ENCODE measurements at places on chromosomes 2 and 18.

DNA sequence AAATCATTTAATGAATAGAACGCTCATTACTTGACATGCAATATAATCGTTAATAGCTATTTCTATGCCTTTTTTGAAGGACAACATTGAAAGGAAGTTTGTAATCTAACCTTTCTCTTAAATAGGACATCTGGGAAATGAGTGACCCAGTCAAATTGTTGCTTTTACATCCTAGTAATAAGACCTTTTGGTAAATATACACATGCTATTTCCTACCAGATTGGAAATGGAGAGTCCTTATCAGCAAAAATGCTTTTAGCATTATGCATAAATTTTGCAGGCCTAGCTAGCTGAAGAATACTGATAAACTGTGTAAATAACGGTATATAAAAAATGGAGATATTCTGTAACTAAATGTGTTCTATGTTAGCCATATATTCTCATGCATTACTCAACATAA lies 567.3 kb upstream of the DSEL start:
- no peak for DNase-seq

DNA sequence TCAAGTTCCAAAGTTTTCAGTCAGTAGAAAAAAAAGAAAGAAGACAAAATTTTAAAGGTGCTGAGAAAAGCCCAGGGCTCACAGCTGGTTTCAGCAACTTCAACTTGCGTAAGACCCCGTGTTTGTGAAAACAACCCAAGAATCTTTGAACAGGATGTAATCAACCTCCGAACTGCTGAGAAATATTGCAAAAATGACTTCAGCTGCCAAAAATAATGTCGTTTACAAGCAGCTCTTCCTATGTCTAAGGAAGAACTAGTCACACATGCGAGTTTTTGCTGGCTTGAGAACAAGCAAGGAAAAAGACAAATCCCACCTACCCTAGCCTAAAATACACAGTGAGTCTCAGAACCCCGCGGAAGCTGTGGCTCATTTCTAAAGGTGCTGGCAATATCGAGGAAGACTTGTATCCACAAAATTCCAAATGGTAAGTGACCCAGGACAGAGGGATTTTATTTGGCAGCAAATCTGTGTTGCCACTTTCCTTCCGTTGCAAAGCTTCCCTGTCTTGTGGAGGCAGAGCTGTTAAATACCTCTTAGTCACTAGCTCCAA lies 59.8 kb upstream of the SLC8A1 start:
- DNase-seq, result peak; percentile 88

DNA sequence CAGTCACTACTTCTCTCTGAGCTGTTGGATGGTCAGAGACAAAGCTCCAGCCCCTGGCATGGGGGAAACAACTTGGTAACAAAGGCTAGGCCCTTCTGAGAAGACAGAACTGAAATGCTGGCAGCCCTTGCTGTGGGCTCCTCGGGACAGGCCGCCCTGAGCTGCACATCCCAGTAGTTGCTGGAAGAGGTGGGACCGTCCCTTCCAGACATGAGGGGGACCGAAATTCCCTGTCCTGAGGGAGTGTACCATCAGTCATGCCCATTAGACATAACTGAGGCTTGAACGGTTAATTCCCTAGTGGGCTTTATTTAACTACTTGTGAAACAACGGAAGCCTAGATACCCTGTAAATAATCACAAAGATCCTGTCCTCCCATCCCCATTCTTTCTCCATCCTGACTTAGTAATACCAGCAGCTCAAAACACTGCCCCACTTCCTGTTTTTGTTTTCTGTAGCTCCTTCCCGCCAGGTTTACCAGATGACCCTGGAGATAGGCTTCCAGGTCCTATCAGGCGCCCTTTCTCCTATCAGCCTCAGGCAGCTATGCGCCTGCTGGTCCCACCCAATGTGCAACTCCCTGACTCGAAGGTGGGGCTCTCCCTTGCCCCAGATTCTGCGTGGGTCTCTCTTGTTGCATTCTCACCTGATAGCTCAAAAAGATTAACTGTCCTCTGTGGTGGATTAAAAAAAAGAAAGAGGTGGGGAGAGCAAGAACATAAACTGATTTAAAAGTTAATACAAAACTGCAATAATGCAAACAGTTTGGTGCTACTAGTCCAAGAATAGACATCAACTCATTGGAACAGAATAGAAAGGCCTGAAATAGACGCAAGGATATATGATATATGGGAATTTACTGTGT lies 37.0 kb upstream of the NT5DC4 start:
- DNase-seq, result no peak

- DNase-seq, result peak; percentile 7
Observed at GRCh38 chr2:11564816-11565567, 31.1 kb downstream of the GREB1 start.

DNA sequence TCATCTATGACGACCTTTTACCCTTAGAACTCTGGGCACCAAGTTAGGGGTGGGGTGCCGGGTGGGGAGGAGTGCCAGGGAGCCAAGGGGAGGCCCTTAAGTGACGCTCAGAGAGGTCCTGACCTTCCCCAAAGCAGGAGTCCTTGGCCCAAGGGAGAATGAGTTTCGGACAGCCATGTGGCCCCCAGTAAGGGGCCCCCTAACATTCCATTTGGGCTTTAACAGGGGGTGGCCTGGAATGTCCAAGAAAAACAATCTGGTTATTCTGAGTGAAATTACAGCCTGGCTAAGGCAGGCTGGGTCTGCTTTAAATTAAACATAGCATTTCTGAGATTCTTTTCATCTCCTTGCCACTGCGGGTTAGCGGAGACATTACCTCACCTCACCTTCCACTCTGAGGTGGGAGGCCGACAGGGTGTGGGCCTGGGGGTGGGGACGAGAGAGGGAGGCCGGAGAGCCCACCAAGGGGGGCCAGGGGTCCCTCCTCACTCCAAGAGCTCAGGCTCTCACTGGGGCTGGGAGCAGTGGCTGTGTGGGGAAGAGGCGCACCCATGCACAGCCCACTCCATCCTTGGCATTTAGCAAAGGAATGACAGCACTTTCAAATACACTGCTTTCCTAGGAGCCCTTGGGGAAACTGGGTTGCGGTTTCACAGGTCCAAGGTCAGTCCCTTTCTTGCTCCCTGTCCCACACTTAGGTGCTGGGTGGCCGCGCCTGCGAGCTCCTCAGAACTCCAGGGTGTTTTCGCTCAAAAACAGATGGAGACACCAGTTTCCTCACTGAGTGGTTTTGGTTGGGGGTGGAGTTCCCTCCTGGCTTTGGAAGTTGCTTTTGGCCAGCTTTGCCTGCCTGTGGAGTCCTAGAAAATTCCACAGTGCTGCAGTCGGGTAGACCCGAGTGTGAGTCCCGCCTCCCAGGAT lies 107.4 kb downstream of the POLR1A start:
- peak; percentile 25 for DNase-seq

DNA sequence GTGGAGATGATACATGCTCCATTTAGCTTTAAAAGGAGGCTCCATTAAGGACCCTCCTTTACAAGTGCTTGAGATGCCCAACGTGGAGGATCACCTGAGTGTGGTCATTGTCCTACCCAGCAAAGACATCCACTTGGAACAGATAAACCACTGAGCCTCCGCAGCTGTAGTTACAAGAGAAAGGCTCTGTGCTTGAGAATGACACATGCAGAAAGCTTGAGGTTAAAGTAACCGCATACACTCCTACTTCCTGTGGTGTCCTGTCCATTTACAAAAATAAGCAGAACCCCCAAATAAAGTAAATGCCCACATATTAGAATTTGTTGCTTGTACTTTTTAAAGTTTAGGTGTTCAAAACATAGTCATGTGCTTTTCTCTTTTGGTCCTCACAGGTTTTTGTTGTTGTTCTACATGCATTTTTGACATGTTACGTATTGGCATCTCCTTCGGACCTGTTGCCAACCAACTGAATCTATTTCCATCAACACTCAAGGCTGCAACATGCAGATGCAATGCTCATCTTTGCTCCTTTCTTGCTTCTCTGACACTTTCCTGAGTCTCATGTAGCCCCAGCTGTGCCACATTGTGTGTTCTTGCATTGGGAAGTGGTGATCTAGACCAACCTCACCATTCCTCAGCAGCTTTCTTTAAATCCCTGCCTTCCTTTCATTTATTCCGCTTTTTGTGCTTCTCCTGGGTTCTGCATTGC lies 56.0 kb downstream of the SERPINB7 start:
- DNase-seq, result peak; percentile 25

DNA sequence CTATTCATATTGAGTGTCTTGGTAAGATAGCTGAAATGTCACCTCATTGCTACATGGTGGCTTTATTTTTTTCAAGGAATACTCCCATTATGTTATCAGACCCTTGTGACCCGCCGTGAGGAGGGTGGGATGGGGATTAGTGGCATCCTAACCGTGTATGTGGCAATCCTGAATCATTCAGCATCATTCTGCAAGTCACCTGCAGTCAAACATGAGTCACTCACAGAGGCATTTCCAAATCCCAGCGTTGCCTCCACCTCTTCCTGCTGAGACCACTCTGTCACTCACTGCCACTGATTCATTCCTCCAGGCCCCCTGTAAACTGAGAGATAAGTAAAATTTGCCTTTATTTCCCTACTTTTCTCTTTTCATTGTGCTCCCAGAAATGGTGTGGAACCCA lies 307.4 kb upstream of the KLHL29 start:
- no peak for DNase-seq

DNA sequence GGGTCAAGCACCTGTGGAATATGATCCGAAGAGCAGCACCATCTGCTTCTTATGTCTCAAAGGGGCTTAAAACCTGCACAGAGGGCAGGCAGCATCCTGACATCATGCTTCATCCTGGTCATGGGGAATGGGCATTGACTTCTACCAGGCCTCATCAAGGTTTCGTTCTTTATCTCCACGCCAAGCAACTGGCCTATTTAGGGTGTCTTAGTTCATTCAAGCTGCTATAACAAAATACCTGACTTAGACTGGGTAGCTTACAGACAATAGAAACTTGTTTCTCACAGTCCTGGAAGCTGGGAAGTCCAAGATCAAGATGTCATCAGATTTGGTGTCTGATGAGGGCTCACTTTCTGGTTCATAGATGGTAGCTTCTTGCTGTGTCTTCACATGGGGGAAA lies 69.4 kb downstream of the MYO3B start:
- DNase-seq, result no peak

- DNase-seq, result no peak
Observed at GRCh38 chr18:21112543-21113105, 1.0 kb upstream of the ROCK1 start.

- DNase-seq, result no peak
Observed at GRCh38 chr18:47075098-47075883, 39.9 kb upstream of the ELOA2 start.

DNA sequence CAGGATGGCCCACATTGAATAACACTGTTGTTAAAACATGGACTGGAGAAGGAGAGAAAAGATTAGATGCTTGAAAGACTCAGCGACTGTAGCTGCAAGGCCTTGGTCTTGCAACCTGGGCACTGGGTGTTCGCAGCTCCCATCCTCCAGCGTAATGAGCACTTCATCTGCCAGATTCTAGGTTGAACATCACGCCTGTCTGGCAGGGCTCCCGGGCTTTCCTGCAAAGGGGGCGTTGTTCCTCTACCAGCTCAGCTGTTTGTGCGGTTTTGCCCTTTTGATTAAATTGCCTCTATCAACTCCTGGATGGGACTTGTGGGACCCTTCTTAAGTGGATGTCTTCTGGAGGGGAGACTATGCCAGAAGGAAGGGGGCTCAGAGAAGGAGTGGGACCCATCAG lies 215.4 kb downstream of the KLHL29 start:
- no peak for DNase-seq

DNA sequence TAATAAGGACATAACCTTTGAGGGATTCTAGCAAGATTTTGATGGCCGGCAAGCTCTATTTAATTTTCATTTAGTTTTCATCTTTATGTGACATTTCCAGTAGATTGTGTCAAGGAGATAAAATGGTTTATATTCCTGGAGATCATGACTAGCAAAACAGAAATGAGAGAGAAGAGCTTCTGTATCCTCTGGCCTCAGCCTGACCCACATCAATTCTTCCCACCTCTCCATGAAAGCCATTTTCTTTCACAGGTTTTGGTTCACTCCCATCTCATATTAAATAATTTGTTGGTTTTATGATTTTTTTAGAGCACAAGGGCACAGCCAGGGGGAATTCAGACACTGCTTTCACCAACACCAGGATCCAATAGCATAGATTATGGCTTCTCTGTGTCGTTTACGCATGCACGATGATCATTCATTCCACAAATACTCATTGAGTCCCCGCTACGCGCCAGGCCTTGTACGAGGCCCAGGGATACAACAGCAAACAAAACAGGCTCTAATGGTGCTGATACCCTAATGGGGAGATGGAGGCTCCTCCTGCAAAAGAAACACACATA lies 85.9 kb downstream of the SH3BP4 start:
- DNase-seq, result no peak

GRCh38 chr2:42999391-42999841 lies 207.0 kb upstream of the HAAO start:
- DNase-seq, result no peak

- DNase-seq, result no peak
Observed at GRCh38 chr2:230324503-230324902, 2.5 kb upstream of the SP140L start.

DNA sequence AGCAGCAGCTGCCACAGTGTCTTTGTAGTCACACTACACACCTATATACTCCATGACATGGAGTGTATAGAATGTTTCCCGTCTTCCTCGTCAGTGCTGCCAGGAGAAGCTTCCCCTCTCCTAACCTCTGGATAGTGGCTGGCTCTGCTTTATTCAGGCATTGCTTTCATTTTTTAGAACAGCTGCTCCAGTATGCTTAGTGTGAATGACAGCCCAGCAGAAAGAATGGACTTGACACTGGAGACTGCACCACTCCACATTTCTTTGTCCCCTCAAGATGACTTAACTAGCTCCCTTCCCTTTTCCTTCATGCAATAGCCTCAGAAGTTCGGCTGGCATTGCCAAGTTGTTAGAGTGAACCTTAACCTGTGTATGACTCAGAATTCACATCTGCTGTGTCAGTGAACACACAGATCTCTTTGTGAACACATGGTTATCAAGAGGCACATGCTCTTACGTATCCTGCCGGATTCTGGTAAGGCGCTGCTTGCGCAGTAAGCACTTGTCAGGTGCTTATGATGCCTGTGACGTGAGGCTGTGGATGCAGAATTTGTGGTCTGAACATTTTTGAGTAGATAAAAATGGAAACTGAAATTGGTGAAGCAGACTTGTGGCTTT lies 73.9 kb downstream of the NEDD4L start:
- DNase-seq, result peak; percentile 88

DNA sequence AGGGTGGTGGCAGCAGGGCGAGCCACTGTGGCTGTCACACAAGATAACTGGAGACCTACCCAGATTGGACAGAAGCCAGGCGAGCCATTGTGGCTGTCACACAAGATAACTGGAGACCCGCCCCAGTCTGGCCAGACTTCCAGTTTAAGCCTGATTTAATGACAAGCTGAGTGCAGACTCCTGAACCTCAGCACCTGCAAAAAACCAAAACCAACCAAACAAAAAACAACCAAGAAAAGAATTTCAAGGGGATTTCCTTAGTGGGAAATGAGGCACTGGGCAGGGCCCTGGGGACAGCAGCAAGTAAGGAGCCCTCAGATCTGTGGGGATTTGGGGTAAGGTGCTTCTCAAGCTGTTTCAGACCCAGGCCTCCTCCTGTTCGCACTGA lies 95.2 kb upstream of the BOD1L2 start:
- DNase-seq, result no peak
